ENCODE measurements at places on chromosomes 2 and 18.

GRCh38 chr18:31497836-31498573 lies at the start of gene DSG2:
DSG2 (plus strand) TSS chr18:31498177; CDS start chr18:31498252, 75 bp downstream.
- DNase-seq: no peak

DNA sequence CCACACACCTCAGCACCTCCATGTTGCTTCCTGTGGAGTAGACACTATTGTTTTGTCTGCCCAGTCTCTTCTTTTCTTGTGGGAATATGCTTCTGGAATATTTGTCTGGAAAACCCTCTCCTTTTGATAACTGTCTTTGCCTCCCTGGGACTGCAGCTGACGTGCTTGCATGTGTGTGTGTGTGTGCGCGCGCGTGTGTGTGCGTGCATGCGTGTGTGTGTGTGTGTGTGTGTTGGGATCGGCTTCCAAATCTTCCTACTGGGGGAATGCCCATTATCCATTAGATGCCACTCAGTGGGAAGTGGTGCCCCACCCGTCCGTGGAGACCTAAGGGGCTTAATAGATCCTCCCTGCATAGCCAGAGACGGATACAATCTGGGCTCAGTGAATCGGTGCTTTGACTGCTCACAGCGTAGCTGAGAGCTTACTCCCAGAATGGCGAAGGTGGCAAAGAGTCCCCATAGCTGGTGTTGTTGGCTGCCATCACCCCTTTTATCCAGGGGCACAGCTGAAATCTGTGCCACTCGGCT lies 86.9 kb downstream of the RRM2 start:
- DNase-seq: no peak

GRCh38 chr18:23908827-23909226 lies 105.7 kb upstream of the TTC39C start:
- DNase-seq: no peak

- no peak for DNase-seq
Observed at GRCh38 chr2:195026261-195026660, 630.8 kb upstream of the SLC39A10 start.

DNA sequence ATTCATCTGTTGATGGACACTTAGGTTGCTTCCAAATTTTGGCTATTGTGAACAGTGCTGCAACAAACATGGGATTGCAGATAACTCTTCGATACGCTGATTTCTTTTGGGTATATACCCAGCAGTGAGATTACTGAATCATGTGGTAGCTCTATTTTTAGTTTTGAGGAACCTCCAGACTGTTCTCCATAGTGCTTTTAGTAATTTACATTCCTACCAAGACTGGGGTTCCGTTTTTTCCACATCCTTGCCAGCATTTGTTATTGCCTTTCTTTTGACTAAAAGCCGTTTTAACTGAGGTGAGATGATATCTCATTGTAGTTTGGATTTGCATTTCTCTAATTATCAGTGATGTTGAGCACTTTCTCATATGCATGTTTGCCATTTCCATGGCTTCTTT lies 200.3 kb downstream of the MBD5 start:
- DNase-seq: no peak

GRCh38 chr2:30780776-30781330 lies 26.4 kb downstream of the CAPN13 start:
- DNase-seq: no peak

- DNase-seq: no peak
Observed at GRCh38 chr2:174078275-174078674, 113.1 kb upstream of the SP3 start.

- DNase-seq: no peak
Observed at GRCh38 chr2:146457221-146457620, 1387.6 kb upstream of the ACVR2A start.

DNA sequence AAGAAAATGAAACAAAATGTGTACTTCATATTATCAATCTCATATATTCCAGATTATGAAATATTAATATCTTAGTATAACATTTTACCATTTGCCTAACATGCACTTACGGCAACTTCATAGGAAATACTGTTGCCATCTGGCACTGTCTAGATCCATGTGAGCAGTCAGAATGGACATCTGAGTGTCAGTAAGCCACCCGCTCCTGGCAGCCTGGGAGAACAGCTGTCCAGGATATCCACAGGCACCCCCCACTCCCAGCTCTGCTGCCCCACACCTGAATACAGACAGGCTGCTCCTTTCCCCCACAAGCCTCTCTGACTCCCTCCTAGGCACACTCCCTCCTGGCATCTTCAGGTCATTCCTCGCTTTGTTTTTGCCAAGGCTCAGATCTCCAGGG lies 127.0 kb downstream of the GAREM1 start:
- no peak for DNase-seq

DNA sequence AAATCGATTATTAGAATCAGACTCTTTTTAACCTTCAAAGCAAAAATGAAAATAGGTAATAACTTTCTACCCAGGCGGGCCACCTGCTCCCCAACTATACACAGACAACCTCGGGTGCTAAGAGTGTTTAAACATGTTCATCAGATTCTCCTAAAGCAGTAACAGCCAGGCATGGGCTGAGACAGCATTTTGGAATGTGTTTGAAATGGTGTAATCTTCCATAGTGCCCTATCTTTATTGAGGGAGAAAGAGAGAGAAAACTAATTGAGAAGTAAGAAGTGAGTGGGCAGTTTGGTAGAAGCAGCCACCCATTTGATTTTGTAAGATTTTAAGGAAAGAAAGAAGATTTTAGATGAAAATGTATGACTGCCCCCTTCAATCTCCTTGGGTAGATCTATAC lies 196.1 kb upstream of the CTAGE1 start:
- no peak for DNase-seq

DNA sequence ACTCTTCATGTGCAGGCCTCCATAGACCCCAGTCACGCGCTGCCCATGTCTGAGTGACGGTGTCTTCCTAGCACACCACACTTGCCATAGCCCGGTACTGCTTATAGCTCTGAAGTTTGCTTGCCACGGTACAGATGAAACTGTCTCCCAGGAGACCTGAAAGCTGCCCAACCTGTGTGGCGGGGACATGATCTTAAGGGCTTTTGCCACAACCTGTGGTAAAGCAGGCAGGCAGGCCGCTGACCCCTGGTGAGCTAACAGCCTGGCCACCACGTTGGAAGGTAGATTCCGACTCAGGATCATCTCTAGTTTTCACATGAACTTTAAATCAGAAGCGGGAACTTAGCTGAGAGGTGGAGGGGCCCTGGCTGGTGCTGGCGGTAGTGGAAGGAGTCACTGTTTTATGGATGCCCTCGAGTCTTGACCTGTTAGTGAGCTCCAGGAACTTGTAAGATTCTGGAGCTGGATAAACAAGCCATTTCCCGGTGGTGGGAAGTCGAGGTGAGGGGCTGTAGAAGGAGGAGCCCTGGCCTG lies 153.3 kb downstream of the ZNF236 start:
- no peak for DNase-seq

DNA sequence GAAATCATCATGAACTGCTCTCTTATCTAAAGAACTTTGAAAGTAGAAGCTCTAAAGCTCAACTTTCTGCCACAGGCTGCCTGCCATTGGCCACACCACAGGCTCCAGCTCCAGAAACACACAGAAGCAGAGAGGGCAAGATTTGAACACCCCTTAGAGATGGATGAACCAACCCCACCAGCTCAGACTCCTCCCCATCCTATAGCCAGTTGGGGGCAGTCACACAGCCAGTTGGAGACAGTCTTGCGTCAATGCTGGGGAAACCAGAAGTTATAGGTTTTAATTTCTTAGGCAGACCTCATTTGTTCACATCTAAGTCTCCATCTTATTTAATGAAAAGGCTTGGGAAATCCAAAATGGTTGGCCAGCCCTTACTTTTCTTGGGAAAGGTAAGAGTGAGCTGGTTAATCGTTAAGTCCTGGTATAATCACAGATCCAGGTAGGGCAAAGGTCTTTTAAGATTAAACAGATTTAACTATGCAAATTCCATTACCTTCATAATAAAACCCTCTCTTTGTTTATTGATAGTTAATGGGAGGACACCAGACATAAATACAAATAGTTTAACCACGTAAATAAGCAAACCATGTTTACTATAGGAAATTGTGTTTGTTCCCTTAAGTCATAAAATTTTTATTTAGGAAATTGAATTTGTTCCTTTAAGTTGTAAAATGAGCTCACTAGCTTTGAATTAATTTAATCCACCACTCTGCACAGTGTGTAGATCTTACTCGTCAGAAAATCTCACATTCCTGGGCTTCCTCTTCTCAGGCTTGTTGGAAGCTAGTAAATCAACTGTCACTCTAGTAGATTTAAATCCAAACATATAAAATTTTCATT lies 28.0 kb downstream of the MRO start:
- DNase-seq: no peak

GRCh38 chr2:105537466-105537865 lies 138.6 kb upstream of the FHL2 start:
- no peak for DNase-seq

GRCh38 chr2:45119038-45119437 lies 109.8 kb upstream of the SIX2 start:
- DNase-seq: no peak

GRCh38 chr2:99682275-99683060 lies 192.7 kb upstream of the REV1 start:
- no peak for DNase-seq

DNA sequence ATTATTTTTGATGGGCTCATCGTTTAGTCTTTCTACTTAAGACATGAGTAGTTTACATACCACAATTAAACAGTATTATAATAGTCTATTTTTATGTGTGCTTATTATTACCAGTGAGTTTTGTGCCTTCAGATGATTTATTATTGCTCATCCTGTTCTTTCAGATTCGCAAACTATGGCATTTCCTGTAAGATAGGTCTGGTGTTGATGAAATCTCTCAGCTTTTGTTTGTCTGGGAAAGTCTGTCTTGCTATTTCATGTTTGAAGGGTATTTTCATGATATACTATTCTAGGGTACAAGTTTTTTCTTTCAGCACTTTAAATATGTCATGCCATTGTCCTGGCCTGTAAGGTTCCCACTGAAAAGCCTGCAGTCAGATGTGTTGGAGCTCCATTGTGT lies 101.3 kb downstream of the DNAH7 start:
- DNase-seq: no peak

Data from thoracic aorta (tissue), 2 donors.